NCI-H187 treated with DMSO at 0.1 percent for 48 hours (cell line): ENCODE measurements at places on chromosomes 3 and 15.

DNA sequence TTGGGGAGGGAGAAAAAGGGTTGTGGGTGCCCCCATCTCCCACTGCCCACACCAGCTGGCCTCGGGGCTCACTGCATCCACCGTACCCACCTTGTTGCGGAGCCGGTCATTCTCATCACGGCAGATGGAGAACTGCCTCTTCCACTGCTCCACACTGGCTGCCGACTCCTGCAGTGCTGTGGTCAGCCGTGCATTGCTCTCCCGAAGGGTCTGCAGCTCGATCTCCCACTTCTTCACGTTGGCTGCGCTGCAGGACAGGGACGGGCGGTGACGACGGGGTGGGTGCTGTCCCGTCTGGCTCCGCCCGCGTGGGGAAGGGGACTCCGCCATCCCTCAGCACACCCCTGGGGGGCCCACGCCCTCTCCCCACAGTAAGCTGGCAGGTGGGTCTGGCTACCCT, 45.1 kb downstream of the WHAMM start:
- no peak for DNase-seq

DNA sequence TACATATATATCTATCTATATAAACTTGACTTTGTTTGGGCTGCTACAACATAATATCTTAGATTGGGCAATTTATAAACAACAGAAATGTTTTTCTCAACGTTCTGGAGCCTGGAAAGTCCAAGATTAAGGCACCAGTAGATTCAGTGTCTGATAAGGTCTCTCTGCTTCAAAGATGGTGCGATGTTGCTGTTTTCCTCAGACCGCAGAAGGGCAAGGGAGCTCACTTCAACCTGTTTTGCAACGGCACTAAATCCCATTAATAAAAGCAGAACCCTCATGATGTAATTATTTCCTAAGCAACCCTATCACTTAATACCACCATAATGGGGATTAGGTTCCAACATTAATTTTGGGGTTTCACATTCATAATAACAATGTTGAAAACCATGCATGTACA, 1134.8 kb downstream of the NSUN3 start:
- DNase-seq = no peak

- no peak for DNase-seq
Measured at GRCh38 chr3:61927332-61927731, 366.0 kb downstream of the PTPRG start.

GRCh38 chr15:81939604-81940440, 106.0 kb downstream of the MEX3B start:
- no peak for DNase-seq

GRCh38 chr15:89836267-89837133, 21.8 kb upstream of the ANPEP start:
- no peak for DNase-seq

- no peak for DNase-seq
Measured at GRCh38 chr3:10467904-10468612, 37.3 kb downstream of the ATP2B2 start.

GRCh38 chr3:52441091-52441771, 3.7 kb downstream of the SEMA3G start:
- DNase-seq = no peak

- DNase-seq = no peak
Measured at GRCh38 chr3:69433969-69434325, 48.1 kb upstream of the FRMD4B start.

GRCh38 chr3:67094774-67095173, 96.7 kb downstream of the KBTBD8 start:
- no peak for DNase-seq

- no peak for DNase-seq
Measured at GRCh38 chr3:47464588-47464987, 11.2 kb downstream of the SCAP start.

DNA sequence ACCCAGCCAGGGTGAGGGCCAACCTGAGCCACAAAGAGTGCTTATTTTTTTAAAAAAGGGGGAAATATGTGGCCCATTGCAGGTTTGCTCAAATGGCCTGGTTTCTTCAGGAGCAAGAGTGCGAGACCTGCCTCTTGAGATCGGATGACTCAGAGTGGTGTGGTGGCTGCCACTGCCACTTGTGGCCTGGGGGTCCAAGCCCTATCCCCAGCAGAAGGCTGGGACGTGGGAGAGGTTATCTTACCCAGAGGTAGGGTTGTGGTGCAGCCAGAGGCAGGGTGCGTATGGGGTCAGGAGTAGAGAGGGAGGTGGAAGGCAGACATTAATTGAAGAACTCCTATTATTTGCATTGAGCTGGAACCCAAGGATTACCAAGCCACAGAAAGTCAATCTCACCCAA, 83.2 kb upstream of the SMAD3 start:
- DNase-seq = no peak

GRCh38 chr3:23112491-23112890, 90.6 kb upstream of the UBE2E2 start:
- no peak for DNase-seq

DNA sequence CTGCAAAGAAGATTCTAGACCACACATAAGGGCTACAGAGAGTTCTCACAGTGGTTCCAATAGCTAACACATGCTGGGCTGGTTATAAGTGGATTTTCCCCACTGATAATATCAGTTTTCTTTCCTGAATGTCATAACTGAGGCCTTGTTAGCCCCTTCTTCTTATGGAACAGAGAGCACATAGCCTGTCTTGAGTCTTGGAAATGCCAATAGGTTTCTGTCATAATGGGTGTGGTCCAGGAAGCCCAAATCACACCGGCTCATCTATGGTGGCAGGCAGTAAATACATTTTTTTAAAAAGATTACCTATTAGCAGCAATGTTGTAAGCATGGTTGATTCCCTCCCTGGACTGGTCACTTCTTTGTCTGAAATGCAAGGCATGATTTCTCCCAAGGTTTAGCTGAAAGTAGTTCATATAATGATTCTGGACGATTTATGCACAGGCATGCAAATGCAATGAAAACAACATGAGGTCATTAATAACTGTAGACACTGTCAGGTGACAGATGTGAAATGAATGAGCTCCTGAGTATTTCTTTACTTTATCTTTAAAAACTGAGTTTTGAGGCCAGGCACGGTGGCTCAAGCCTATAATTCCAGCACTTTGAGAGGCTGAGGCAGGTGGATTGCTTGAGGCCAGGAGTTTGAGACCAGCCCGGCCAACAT, 67.2 kb upstream of the ATP2C1 start:
- no peak for DNase-seq

- no peak for DNase-seq
Measured at GRCh38 chr3:123349566-123350435, 99.1 kb downstream of the ADCY5 start.

- no peak for DNase-seq
Measured at GRCh38 chr3:192038726-192039125, 577.8 kb downstream of the PYDC2 start.

- no peak for DNase-seq
Measured at GRCh38 chr3:122946185-122946584, 81.4 kb downstream of the SEMA5B start.

GRCh38 chr3:191372122-191372521, 41.8 kb upstream of the UTS2B start:
- no peak for DNase-seq

DNA sequence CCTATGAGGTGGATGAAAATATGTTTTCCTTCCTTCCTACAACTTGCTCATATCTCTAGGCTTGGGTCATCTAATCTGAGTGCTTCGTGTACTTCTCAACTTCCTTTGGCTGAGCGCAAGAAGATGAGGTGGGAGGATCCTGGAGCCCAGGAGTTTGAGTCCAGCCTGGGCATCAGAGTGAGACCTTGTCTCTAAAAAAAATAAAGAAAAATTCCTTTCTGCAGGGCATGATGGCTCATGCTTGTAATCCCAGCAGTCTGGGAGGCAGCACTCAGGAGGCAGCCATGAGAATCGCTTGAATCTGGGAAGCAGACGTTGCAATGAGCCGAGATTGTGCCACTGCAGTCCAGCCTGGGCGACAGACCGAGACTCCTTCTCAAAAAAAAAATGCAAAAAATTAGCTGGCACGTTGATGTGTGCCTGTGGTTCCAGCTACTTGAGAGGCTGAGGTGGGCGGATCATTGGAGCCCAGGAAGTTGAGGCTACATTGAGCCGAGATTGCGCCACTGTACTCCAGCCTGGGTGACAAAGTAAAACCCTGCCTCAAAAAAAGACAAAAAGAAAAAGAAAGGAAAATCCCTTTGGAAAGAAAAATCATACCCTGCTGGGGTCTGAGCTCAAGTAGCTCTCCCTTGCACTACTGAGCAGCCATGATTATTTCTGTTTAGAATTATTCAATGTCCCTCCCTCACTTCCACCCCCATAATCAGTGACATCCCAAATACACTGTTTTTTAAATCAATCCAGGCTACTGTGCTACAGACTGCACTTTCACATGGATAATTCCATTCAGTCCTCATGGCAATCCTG, 28.0 kb upstream of the RAB11A start:
- no peak for DNase-seq

GRCh38 chr3:105979961-105980360, 111.1 kb upstream of the CBLB start:
- no peak for DNase-seq

DNA sequence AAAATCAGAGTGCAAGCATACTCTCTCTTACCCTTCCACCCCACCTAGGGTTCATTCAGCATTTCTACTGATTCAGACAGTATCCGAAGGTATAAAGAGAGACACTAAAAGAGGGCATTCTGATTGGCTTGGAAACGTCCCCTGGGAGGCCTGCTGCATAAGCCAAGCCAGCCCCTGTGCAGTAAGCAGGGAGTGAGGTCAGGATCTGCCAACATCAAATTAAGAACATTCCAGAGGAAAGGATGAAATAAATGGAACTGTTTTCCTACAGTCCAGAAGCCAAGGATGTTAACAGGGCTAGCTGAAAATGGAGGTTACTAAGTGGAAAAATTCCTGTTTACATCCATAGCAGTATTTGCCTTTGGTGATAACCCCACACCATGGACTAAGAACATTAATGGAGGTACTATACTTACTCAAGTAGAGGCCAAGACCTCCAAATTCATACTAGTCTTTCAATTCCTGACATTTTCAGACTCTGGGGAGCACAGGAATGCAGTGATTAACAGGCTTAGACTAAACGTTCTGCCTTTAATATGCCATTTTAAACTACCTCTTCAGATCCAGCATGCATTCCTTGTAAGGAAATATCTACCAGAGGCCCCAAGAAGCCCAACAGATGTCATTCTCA, 34.5 kb downstream of the NPTN start:
- DNase-seq = no peak

- no peak for DNase-seq
Measured at GRCh38 chr3:194592798-194593752, 40.1 kb downstream of the TMEM44 start.

DNA sequence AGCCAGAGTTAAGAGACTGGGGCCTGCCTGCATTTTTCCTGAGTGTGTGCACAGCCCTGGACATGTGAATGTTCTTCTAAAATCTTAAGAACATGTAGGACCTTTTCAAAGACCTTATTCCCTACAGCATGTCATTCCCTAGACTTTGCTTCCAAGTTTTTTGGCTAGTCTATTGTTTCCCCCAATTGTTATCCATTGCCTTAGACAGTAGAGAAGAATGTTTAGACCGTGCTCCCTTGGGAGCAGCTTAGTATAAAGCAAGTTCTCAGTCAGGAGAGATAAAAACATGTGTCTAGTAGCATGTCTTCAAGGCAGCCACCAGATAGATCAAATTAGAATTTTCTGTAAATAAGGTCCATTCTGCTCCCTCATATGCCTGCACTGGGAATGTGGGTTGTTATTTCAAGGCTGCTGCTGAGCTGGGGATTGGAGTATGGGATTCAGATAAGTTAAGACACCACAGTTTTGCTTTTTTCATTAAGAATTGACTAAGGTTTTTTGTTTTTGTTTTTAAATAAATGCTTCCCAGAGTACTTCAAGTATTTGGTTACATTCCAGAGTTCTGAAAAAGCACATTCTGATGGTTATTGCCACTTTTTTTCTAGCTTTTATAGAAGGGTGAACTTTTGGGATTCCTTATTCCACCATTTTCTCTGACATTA, 246.7 kb downstream of the RORA start:
- no peak for DNase-seq

GRCh38 chr3:118778201-118778600, 256.4 kb downstream of the IGSF11 start:
- no peak for DNase-seq

DNA sequence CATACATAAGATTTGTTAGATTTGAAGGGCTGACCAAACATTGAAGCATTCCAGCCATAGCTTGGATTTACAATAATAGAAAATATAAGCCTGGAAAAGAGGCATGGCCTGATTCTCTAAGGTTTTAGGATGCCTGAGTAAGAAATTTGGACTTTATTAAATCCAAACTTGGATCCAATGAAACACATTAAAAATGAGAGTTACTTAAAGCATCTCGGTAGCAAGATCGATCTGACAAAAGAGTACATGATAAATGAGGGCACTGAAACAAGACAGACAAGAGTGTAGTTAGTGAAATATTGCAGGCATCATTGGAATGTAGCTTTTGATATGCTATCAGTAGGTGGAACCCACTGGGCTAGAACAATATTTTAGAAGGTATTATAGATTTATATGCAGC, 855.7 kb upstream of the DPPA4 start:
- no peak for DNase-seq

GRCh38 chr3:179301645-179302044, 21.2 kb upstream of the ZNF639 start:
- no peak for DNase-seq

DNA sequence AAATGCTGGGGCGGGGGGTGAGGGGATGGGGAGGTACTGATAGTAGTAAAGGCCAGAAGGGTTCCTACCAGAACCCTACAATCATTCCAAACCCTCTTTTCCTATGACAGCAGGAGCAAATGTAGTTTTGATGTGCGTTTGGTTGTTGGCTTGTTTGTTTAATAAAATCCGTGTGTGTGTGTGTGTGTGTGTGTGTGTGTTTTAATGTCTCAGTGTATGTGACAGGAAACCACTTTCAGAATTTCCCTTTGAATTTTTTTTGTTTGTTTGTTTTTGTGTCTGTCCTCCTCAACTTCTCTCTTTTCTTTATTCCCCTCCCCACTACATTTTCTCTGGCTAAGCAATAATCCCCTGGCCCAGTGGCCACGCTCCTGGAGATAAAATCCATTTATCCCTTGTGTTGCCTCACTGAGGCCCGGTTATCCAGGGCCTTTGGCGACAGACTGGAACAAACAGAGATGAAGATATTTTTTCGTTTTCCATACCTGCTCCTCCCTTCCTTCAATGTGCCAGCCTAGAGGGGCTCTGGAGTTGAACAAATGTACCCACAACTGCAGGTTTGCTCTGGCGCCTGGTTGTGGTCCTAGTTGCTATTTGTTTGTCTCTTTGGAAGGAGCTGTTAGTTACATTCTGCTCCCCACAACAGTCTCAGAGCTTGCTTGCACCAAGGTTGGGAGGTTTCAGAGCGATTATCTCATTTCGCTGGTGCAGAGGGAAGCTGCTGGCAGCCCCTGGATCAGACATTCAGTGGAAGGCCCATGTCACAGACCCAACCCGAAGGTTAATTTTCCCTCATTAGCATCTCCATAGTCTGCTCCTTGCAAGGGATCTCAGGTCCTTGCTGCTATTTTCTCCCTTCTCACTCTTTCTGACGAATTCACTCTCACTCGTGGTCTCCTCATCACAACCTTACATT, 17.9 kb downstream of the NR2F2 start:
- DNase-seq = no peak
